ENCODE measurements at places on chromosomes 11 and 22.
A peak's percentile ranks its signal among the peaks of the same experiment; 100 is the strongest.

- DNase-seq, result no peak
Observed at GRCh38 chr11:27701355-27702105, 1.3 kb upstream of the BDNF start.

GRCh38 chr11:58127350-58127749, 2.0 kb upstream of the OR9I1 start:
- DNase-seq, result no peak

DNA sequence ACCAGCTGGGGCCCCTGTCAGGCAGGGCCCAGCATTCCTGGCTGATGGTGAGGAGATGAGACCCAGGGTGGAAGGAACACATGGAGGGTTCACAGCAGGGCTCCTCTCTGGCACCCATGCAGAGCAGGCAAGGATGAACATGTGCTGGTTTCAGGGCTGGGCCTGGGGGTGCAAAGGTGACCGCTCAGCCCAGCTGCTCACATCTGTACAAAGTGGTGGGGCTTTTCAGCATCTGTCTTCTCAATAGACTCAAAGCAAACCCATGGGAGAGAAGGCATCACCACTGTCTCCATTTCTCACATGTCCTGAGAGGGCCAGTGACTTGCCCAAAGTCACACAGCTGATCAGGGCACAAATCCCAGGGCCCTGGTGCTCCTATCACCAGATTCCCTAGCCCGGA, 27.3 kb upstream of the TCF20 start:
- DNase-seq, result no peak

- DNase-seq, result no peak
Observed at GRCh38 chr11:73196576-73196975, 21.5 kb upstream of the P2RY2 start.

DNA sequence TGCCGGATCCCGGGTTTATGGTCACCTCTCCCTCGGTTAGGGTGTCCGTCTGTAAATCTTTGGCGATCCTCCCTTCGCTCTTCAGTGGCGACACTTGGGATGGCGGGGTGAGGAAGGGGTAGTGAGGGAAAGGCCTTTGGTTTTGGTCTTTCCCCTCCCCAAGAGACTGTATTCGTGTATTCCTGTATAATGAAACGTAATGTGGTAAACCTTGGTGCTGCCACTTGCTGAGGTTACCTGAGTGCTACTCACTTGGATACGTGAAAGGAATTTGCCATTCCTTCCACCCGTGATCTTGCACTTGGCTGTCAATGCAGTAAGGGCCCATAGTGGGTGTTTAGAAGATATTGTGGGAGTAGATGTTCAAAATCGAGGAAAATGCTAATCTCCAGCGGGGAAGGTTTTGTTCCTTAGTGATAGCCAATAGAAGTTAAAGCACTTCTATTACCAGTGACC, 578 bp upstream of the NUP160 start:
- no peak for DNase-seq

- no peak for DNase-seq
Observed at GRCh38 chr11:1406571-1407485, 17.1 kb downstream of the BRSK2 start.

DNA sequence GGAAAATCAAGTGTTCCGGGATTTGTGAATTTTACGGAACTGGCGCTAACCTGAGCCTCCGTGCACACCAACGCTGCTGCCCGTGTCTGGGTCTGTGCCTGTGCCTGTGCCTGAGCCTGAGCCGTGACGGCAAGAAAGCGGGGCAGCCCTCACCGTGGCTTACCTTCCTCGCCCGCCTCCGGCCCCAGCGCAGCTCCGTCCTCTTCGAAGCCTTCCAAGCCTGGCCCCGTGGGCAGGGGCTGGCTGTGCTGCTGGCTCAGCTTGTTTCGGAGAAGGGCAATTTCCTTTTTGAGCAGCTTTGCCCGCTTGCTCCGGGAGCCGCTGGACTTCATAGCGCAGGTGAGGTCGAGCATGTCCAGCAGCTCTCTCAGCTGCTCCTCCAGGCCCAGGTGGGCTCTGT, 33.8 kb downstream of the BRD1 start:
- DNase-seq, result no peak

DNA sequence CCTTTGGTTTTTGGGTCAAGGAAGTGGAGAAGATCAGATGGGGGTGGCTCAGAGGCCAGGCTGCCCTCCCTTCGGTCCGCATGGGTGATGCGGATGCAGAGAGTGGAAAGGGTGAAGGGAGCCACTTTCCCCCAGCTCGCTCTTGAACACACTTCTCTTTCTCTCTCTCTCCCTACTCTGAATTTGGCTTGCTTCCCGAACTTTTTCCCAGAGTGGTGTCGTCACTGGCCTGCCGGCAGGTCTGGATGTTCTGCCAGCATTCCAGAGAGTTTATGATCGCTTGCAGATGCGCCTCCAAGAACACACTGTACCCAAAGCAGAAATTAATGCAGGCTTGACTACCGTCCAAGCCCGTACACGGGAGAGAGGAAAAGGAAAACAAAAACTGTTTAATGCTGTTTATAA, 103.2 kb downstream of the ZBTB16 start:
- peak; percentile 99 for DNase-seq

DNA sequence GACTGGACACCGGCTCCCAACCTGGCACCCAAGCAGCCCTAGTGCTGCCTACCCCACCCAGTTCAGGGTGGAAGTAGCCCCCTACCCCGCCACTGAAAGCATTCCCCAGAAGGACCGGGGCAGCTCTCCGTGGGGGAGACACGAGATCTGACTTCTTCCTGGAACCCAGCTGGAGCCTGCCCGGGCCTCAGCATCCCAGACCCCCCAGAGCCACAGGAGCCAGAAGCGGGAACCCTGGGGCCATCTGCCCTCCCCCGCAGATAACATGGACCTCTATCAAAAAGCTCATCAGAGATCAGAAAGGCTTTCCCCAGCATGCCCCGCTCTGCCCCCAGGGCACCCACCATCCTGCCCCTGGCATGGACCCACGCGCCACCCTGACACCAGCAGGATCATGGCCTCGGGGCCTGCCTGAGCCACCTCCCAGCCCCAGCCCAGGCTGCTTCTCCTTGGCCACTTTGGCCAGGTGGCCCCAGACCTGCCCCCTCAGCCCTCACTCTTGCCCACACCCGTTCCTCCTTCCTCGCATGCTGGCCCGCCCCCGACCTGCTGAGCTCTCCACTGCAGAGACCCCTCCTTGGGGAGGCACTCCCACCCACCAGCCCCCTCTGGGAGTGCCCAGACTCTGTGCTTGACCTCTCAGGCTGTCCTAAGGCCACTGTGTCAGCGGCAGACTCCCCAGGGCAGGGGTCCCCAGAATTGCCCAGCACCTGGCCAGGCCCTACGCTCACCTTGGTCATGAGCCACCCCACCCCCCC, 17.1 kb downstream of the WNT7B start:
- DNase-seq, result no peak

GRCh38 chr11:129804012-129804411, 11.6 kb upstream of the TMEM45B start:
- no peak for DNase-seq

- no peak for DNase-seq
Observed at GRCh38 chr11:130118636-130119387, 40.8 kb upstream of the ST14 start.

- DNase-seq, result no peak
Observed at GRCh38 chr11:76212086-76213035, 6.1 kb upstream of the WNT11 start.

DNA sequence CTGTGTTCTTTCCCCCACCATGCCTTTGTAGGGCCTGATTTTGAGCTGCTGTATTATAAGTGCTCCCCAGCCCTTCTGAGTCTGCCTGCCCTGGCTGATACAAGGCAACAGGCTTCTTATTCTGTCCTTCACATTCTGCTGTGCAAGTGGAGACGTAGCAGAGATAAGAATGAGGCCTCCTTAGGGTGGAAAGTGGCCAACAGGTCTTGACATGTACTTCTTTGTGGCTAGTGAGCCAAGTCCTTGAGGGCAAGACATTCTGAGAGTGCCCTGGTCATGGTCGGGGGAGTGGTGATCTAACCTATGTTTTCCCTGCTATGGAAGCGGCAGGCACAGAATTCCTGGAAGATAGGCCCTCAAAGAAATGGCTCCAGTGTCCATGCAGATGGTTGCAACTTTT, 235.7 kb upstream of the CADM1 start:
- DNase-seq, result no peak

- peak; percentile 77 for DNase-seq
Observed at GRCh38 chr11:117144477-117145392, 648 bp downstream of the PAFAH1B2 start.

DNA sequence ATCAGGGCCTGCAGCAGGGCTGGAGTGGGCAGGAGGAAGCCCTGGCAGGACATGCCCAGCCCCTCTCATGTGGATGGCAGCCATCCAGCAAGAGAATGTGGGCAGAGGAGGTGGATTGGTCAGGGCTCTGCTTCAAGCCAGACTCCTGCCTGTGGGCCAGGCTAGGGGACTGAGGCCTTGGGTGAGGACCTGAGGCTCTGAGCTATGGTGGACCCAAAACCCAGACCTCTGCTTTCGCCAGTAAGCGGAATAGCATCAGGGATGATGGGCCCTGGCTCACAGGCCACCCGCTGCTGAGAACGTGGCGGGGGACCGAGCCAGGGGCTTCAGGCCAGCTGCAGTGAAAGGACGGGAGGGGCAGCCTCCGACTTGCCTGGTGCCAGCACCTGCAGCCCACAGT, 57.4 kb downstream of the LINC01488 start:
- DNase-seq, result peak; percentile 18

- DNase-seq, result peak; percentile 93
Observed at GRCh38 chr22:29780748-29781676, 13.8 kb downstream of the UQCR10 start.

DNA sequence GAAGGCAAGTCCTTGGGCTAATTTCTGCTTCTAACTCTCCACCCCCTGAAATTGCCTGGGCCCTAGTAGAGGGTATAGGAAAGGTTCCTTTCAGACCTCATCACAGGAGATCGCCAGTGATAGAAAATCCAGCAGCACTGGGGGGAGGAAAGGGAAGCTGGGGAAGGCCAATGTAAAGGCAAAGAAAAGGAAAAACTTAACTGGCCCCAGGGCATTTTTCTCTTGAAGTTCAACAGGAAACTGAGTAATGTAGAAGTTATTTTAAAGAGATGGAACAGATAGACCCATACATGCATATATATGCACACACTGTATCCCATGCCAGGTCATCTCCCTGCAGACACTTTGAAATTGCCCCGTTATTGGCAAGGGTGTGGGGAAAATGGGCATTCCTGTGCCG, 134.0 kb downstream of the TRIM44 start:
- peak; percentile 33 for DNase-seq

GRCh38 chr11:124846070-124846673, 19.1 kb upstream of the ROBO3 start:
- DNase-seq, result no peak

- no peak for DNase-seq
Observed at GRCh38 chr11:105821781-105822180, 200.3 kb downstream of the MSANTD4 start.

GRCh38 chr11:80383655-80384054, 942.8 kb upstream of the TENM4 start:
- no peak for DNase-seq

GRCh38 chr11:121374286-121374985, 77.7 kb upstream of the SORL1 start:
- no peak for DNase-seq

GRCh38 chr11:83156996-83157593, at the start of gene PCF11:
TSS of gene PCF11 (plus strand) at chr11:83157131. CDS start at chr11:83157440, 309 bp downstream.
- DNase-seq, result no peak

DNA sequence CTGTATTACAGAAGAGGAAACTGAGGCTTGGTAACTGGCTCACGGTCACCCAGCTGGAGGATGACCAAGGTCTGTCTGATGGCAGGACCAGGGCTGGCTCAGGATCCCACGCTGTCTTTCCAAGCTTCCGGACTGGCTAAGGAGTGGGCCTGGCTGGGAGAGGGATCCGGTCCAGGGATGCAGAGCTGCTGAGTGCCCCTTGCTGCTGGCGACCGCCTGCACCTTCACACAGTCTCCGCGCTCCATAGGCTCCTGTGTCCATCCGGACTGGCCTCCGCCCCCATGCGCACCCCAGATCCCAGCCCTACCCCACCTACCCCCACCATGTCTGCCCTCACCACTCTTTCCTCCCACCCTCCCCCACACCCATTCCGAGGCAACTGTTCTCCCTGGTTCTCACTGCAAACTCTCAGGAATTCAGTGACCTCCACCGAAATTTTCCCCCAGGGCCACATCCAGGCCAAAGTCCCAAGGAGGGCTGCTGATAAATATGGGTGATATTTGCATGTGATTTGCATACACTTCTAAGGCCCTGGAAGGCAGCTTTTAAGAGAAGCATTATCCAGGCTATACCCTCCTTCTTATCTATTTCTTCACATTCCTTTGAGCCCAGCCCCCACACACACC, 48.5 kb upstream of the SLC35C1 start:
- DNase-seq, result no peak

DNA sequence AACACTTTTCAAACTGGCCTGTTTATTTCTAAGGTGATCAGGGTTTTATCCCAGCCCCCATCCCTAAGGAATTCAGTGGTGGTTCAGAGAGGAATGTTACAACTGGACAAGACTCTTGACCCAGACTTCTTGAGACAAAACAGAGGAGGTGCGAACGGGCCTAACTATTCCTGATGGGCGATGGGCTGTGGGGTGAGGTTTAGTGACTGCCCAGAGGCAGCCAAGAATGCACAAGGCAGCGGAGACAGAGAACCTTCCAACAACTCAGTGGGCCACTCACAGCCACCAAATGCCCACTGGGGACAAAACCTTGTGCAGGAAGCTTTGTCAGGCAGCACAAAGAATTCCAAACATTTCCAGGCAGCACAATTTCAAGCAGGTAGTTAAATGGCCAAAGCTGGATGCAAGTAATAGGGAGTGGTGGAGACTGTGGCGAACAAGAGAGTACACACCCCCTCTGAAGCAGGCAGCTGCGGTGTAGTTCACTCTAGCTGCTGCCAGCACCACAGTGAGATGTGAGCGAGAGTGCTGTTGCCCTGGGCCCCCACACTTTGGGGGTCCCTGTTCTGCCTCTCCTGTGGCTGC, 29.2 kb downstream of the SCUBE1 start:
- no peak for DNase-seq

DNA sequence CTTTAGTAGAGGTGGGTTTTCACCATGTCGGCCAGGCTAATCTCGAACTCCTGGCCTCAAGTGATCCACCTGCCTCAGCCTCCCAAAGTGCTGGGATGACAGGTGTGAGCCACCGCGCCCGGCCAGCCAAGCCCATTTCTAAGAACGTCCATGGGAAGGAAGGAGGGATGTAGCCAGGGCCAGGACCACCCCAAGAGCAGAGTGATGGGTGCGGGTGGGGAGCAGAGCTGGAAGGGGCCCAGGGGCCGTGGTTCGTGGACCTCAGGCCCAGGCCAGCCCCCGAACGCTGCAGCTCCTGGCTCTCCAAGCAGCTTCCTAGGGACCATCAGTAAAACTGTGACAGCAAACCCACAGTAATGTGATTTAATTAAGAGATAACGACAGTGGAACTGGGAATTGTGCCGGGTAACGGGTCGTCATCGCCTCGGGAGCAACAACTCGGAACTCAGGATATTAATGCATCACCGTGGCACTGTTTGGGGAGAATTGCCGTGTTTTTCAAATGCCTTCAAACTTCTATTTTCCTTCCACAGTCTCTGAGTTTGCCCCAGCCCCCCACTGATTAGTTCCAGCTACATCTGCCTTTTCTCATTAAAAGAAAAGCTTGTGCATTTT, 74.3 kb downstream of the BRD1 start:
- DNase-seq, result no peak

DNA sequence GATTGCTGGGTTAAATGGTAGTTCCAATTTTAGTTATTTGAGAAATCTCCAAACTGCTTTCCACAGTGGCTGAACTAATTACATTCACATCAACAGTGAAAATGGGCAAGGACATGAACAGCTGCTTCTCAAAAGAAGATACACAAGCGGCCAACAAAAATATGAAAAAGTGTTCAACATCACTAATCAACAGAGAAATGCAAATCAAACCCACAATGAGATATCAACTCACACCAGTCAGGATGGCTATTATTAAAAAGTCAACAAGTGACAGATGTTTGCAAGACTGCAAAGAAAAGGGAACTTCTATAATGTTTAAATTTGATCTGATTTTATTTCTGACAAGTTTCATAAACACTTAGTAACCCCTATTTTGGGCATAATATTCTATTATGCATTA, 537.5 kb downstream of the DLG2 start:
- no peak for DNase-seq
